ENCODE measurements at places on chromosomes 7 and 10. TPM values are rescaled to one million over a fixed set of nuclear protein-coding genes. Genes with fewer than 3 reads are reported as not detected.
A peak's percentile ranks its signal among the peaks of the same experiment; 100 is the strongest.

GRCh38 chr10:70320751-70321150, 36.9 kb upstream of the NPFFR1 start:
- no peak for DNase-seq

DNA sequence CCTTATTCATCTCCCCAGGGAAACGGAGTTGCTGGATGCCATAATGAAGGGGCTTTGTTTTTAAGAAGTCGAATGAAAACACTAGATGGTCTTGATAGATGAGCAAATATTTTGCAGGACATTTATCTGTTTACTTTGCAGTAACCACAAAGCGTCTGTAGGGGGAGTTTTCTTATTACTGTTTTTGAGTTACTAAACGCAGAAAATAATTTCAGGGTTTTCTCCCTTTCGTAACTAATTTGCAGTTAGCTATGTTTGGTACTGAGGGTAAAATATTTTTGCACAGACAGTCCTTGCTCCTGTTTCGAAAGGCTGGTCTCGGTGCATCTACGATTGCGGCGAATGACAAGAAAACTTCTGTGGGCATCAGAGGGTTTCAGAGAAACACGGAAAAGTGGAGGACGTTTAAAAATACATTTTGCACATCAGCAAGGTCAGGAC, 505.6 kb upstream of the MKI67 start:
- peak; percentile 9 for DNase-seq

GRCh38 chr10:133401500-133401899, 7.5 kb downstream of the MTG1 start:
- DNase-seq, result no peak

DNA sequence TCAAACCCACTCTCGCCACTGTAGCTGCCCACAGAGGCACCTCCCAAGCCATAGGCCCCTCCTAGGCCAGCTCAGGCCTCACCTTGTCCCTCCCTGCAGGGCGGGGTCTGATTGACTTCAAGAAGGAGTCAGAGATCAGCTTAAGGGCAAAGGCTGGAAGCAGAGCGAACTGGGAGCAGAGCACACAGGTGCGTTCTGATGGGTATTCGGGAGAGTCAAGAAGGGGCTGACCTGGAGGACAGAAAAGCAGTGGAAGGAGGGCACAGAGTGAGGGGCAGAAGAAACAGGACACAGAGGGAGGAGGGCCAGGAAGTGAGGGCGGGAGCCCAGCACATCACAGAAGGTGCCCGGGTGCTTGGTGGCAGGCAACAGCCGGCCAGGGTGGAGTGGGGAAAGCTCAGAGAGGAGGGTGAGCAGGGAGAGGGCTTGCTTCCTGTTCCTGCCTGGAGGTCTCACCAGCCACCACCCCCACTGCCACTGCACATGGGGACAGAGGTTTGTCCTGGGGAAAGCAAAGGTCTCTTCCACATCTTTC, at the start of gene AOC1:
TSS of gene AOC1 (plus strand) at position 147 of the 535 bp plus-strand sequence. CDS start 3,954 bp downstream, outside the sequence.
- no peak for DNase-seq

DNA sequence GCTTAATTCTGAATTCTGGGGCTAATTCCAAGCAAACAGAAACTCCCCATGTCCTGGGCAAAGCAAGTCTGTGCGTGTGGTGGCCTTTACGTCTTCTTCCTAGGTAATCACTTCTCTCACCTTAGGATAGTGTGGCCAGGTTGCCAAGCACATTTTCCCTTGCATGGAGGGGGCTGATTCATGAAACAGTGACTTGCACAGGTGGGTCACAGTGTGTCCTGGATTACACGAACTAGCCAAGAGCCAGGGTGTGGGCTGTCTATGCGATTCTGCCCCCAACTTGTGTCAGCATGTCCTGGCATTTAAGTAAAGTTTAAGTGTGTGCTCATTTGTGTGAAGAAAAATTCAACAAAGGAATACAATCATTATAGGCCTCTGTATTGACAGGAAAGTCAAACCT, 18.5 kb upstream of the SEM1 start:
- no peak for DNase-seq

The H2BK1 gene
- not detected for total RNA-seq

DNA sequence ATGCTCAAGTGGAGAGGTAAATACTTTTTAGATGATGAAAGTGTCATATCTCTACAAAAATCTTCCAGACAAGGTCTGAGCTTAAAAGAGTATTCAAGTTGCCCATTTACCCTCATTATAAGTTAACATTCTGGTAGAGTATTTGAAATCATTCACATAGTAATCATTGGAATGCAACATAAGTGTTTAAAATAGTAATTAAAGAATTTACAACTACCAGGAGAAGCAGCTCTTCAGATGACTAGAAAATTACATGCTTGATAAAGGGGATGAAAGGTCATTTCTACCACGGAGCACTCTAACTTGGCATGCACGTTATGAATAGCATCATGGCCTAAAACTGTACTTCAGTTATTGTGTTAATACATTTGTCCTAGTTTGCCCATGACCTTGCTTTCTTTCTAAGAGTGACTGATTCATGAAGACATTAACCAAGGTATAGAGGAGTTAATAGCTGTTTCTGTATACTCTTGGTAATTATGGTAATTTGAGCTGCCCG, 120.0 kb downstream of the SEMA3E start:
- no peak for DNase-seq

The PSMA2 gene
- 61.6 TPM for total RNA-seq

GRCh38 chr10:122152544-122152943, 118.6 kb upstream of the BTBD16 start:
- DNase-seq, result no peak

The RSPH10B2 gene
- total RNA-seq, result 0.20 TPM

The SOSTDC1 gene
- not detected for total RNA-seq

- DNase-seq, result no peak
Measured at GRCh38 chr10:131049016-131049415, 262.5 kb downstream of the TCERG1L start.

The STMP1 gene
- total RNA-seq, result 11.1 TPM

The CLDN12 gene
- total RNA-seq, result 62.1 TPM

The GTF2IRD1 gene
- total RNA-seq, result 52.2 TPM

GRCh38 chr7:149719050-149719899, 54.1 kb downstream of the ZNF467 start:
- DNase-seq, result peak; percentile 22

- peak; percentile 40 for DNase-seq
Measured at GRCh38 chr7:47685712-47686376, 103.9 kb upstream of the TNS3 start.

The ZNF212 gene
- 2.4 TPM for total RNA-seq

DNA sequence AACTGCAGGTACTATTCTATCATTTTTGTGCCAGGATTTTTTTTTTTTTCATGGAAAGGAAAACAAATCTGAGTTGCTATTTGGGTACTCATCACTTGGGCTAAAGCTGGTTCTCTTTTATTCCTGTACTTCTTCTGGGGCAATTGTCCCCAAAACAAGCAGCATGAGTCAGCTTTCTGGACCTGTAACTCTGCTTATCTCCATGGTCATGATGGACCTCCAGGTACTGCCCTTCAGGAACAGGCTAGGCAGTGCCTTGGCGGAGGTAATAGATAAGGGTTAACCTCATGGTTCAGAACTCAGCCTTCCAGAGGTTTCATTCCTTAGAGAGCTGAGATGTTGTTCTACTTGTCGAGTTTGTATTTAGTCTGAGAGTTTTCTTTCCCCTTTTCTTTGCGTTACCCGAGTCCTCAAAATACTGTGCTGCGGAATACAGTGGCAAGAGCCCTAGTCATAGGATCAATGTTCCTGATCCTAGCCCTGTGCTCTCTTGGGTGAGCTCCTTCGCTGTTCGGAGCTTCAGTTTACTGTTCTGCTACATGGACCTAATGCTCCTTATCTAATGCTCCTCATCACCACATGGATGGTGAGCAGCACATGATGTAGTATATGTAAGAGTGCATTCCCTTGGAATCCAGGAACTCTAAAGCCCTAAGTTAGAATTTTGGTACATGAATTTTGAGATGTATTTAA, 74.6 kb downstream of the LRGUK start:
- no peak for DNase-seq

- no peak for DNase-seq
Measured at GRCh38 chr10:59099481-59099880, 77.0 kb upstream of the PHYHIPL start.

The MSANTD7 gene
- 20.7 TPM for total RNA-seq

GRCh38 chr7:20945451-20945850, 158.8 kb upstream of the SP8 start:
- DNase-seq, result no peak

DNA sequence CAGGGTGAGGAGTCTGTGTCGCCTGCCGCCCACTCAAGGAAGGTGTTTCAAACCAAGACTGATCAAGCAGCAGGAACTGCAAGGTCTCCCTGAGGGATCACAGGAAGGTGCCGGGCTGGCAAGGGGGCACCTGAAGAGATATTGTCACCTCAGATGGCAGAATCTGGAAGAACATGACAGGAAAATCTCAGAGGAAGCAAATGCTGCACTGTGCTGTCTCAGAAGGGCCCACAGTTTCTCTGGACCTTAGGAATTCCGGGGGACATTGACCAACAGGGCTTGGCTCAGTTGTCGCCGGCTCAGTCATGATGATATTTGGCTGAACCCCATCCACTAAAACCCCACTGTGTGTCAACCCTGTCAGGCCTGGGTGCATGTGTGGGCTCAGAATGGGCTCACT, 31.9 kb upstream of the GPR26 start:
- no peak for DNase-seq

GRCh38 chr7:113339661-113340060, 221.3 kb upstream of the SMIM30 start:
- no peak for DNase-seq

DNA sequence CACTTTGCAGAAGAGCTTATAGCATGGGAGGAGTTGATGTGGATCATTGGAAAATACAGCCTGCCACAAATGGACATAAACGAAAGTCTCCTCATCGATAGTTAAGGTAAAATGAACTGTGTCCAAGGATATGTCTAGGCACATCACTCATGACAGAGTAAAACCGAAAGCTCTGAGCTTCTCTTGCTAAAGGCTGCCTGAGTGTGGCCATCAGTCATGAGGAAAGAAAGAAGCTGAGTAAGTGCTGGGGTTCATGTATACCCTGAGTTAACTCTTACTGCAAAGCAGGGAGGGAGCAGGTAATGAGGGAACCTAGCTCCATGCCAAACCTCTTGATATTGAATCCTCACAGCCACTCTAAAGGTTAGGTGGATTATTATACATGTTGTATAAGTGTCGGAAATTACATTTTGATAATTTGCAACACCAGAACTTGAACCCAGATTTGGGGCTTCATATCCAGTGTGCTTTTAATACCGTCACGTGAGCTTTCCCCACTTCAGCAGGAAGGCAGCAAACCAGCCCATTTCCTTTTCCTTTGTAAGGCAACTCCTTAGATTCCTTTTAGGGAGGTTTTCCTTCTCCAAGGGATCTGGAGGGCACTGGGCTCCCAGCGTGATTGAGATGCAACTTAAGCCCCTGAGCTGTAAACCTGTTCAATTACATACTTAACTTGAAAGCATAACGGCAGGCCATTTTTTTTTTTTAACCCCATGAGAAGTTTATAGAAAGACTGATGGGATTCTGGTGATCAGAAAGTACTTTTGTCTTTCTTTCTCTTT, 215.0 kb downstream of the PHF14 start:
- no peak for DNase-seq

The NRBF2 gene
- 33.9 TPM for total RNA-seq

DNA sequence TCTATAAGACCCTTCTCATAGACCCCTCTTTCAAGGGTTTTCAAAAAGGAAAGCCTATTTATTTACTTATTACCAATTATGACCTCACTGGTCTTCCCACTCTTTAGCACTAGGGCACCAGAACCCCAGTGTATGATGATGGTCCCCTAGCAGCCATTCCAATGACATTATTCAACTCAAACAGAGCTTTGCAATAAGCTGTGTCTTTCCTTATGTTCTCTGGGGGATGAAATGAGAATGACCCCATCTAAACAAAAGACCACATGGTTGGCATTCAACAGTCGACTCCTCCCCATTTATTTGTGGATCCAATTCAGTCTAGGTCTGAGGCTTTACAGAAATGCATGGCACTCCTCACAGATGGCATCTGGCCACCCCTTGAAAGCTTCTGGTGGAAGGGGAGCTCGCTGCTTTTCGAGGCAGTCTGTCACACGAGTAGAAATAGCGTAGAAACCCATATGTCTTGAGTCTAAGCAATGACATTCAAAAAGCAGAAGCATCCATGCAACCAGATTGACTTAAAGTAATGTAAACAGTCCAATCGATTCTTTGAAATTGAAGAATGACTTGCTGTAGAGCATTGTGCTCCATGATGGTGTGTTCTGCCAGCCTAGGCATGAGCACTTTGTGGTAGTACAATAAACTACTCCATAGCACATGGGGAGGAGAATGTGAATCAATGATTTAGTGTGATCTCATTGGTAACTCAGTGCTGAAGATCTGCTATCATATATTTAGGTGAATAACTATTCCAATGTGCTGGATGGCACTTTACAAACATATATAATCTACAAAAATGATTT, 29.8 kb downstream of the NRP1 start:
- no peak for DNase-seq

DNA sequence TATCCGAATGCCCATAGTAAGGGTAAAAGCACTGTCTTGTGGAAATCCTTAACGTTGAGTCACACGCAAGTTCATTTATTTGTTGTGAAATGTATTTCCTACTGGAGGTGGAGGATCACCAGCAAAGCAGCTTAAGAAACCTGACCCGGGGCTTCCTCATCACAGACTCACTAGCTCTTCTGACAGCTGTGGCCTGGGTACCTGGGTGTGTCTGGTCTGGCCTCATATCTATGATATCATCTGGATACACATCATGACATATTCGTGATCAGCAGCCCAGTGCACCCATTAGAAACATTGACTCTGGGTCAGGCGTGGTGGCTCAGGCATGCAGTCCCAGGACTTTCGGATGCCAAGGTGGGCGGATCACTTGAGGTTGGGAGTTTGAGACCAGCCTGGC, 8.8 kb downstream of the DRGX start:
- DNase-seq, result no peak
